ENCODE measurements at places on chromosomes 1 and 21.

- DNase-seq: no peak
These were observed 55.5 kb downstream of the EDN2 start for GRCh38 chr1:41428738-41429640.

- no peak for DNase-seq
These were observed 40.6 kb downstream of the SRRM1 start for GRCh38 chr1:24683713-24684162.

GRCh38 chr1:6688757-6689156 lies 12.9 kb downstream of the DNAJC11 start:
- DNase-seq: no peak

GRCh38 chr1:178607718-178608408 lies 95.0 kb downstream of the TEX35 start:
- DNase-seq: no peak

- DNase-seq: peak; percentile 71
These were observed 36.0 kb downstream of the NUAK2 start for GRCh38 chr1:205285381-205286101.

DNA sequence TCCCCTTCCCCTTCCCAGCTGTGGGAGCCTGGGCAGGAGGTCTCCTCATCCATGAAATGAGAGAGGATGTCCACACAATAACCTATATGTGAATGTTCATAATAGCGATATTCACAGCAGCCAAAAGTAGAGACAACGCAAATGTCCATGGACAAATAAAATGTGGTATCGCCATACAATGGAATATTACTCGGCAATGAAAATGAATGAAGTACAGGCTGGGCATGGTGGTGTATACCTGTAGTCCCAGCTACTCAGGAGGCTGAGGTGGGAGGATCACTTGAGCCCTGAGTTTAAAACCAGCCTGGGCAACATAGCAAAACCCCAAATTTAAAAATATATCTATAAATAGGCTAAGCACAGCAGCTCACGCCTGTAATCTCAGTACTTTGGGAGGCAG lies 12.9 kb downstream of the ADPRS start:
- DNase-seq: no peak

Measured in CD4-positive, alpha-beta T cell treated with Interleukin-12 subunit alpha and Interleukin-12 subunit beta, for 1 hour (primary cell).